ENCODE measurements at places on chromosomes 5 and 9.
A peak's percentile ranks its signal among the peaks of the same experiment; 100 is the strongest.

GRCh38 chr9:85964526-85964925 lies 23.6 kb downstream of the NAA35 start:
- no peak for DNase-seq

GRCh38 chr5:156759156-156759555 lies 90.9 kb upstream of the PPP1R2B start:
- no peak for DNase-seq

DNA sequence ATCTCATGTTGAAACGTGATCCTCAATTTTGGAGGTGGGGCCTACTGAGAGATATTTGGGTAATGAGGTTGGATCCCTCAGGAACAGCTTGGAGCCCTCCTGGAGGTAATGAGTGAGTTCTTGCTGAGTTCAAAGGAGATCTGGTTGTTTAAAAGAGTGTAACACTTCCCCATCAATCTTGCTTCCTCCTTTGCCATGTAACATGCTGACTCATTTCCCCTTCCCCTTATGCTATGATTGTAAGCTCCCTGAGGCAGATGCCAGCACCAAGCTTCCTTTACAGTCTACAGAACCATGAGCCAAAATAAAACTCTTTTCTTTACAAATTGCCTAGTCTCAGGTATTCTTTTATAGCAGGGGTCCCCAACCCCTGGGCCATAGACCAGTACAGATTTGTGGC lies 352.3 kb downstream of the SLCO4C1 start:
- no peak for DNase-seq

- DNase-seq, result no peak
These were observed 536.9 kb upstream of the WWC1 start for GRCh38 chr5:167754501-167755021.

- no peak for DNase-seq
These were observed 409.3 kb downstream of the AGTPBP1 start for GRCh38 chr9:85332487-85332886.

GRCh38 chr9:93267681-93268505 lies 84.0 kb downstream of the WNK2 start:
- no peak for DNase-seq

DNA sequence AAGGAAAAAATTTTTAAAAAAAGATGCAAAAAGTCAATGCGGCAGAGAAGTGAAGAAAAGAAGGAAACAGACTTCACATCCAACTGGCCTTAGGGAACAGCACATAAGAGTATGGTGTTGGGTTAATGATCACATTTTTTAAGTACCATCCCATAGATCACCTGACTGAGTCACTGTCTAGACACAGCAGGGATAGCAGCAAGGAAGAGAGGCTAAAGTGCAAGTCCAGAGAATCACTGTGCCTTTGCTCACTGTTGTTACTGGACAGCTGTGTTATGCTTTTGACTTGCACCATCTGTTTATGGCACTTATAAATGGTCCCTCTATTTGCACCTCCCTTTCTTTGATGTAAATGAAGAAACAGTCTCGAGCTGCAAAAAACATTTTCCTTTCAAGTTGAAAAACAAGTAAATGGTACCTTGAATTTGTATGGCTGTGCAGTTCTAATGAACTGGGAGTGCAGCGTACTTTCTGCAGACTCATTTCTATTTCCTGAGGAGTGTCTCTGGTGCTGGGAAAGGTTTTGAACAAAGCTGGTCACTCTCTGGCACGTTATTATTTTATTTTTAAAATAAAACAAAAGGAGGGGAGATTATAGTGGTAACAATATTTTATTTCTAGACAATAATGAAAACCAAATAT lies 84.2 kb downstream of the TRPM6 start:
- DNase-seq, result no peak

GRCh38 chr5:62306896-62307689 lies 1.1 kb downstream of the KIF2A start:
- DNase-seq, result peak; percentile 53

DNA sequence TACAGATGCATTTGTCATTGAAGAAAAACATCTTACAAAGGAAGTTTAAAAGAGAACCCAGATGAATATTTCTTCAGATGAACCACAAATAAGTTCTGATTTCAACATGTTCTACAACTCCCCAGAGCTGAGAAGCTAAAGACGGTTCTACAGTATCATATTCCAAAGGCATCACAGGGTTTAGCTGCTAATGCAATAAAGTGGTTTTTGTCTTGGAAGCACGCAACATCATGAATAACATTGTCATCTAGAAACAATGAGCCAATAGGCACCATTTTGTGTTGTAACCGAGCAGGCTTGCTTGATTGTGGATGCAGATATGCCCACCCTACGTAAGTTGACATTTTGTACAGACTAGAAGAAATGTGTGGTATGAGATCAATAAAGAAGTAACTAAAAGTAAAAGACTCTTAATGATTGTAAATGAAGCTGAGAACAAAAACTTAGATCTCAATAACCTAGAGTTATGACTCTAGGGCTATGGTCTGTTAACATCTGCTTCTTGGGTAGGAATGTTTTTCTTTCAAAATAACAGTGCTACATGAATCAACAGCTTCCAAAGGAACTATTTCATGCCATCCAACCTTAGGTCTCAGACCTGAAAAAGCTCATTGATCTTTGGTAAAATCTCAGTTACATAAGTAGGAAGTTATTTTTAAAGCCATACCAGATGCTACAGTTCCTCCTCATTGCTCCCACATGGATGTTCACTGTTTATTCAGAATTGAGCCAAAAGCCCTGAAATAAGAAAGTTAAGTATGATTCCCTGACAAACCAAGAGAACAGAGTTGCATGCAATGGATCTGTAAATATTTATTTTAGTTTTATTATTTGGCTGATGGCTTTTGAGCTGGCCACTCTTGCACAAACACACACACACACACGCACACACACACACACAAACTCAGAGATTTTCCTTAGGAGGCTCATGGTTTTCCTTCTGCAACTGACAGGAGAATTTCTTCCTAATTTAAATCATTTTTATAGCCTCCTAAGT lies 118.7 kb upstream of the SLCO6A1 start:
- DNase-seq, result no peak

DNA sequence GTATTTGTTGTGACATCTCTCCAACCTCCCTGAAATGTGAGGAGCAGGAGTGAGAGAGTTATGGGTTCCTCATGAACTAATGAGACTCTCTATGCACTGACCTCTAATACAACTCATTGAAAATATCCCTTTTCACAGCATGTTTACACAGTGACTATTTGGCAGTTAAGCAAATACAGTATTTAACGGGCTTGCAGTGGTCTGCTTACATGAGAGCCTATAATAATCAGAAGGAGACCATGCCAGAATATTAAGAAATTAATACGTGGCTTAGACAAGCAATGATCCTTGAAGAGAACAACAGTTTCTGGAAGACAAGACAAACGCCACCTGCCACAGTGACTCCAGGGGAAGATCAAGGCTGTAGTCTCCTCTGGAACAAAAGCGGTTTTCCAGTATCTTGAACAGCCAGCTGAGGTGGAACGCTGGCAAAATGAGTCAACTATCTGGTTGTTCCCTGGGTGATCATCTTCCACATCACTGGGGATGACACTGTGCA lies 424.5 kb downstream of the DMAC1 start:
- no peak for DNase-seq

All from testis (tissue), 5 donors.